Thymus (tissue), 14 donors: ENCODE measurements at places on chromosomes 5 and 9.
A peak's percentile ranks its signal among the peaks of the same experiment; 100 is the strongest.

DNA sequence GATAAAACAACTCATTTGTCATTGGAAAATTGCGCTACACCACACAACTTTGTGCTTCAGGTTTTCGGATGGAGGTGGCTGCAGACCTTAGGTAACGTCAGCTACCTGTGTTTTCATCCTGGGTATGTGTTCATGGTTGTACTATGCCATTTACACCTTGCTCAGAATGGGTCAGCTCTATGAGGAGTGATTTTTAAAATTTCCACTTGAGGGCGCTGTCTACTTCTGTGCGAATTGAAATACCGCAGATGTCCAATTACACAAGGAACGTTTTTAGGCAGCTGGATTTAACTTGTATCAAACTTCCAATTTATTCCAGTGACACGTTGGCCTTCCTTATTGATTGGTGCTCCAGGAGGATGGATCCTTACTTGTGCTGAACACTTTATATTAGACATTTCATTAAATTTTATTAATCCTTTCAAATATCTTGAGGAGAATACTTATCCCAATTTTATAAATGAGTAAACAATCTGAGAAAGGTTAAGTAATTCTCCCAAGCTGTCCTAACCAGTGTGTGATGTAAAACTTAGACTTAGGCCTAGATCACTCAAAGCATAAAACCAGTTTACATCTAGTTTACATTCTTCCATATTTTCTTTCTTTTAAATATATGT lies 23.4 kb downstream of the DMRTA1 start:
- no peak overlapping the region for H3K27ac ChIP-seq
- no peaks in the 10 kb centered on the region for H3K27me3 ChIP-seq
- H3K4me3 ChIP-seq: no peak overlapping the region
- no peaks in the 10 kb centered on the region for H3K4me1 ChIP-seq
- H3K36me3 ChIP-seq: no peaks in the 10 kb centered on the region
- no peak for DNase-seq

- H3K27me3 ChIP-seq: peaks cover 14% of the 10 kb centered on the region
- no peak for DNase-seq
- H3K27ac ChIP-seq: no peak overlapping the region
- H3K4me3 ChIP-seq: no peak overlapping the region
- peaks cover 7% of the 10 kb centered on the region for H3K4me1 ChIP-seq
Measured at GRCh38 chr5:136030252-136030651, 1.5 kb downstream of the TGFBI start.

- no peak overlapping the region for H3K4me3 ChIP-seq
- no peaks in the 10 kb centered on the region for H3K27me3 ChIP-seq
- no peaks in the 10 kb centered on the region for H3K36me3 ChIP-seq
- H3K4me1 ChIP-seq: no peaks in the 10 kb centered on the region
- H3K27ac ChIP-seq: no peak overlapping the region
Measured at GRCh38 chr5:120538644-120539043, 74.5 kb downstream of the PRR16 start.

- H3K27me3 ChIP-seq: no peaks in the 10 kb centered on the region
- H3K27ac ChIP-seq: no peak overlapping the region
- no peak overlapping the region for H3K4me3 ChIP-seq
- no peaks in the 10 kb centered on the region for H3K36me3 ChIP-seq
- peaks cover 8% of the 10 kb centered on the region for H3K4me1 ChIP-seq
Measured at GRCh38 chr5:160330212-160330611, 17.8 kb upstream of the CCNJL start.

DNA sequence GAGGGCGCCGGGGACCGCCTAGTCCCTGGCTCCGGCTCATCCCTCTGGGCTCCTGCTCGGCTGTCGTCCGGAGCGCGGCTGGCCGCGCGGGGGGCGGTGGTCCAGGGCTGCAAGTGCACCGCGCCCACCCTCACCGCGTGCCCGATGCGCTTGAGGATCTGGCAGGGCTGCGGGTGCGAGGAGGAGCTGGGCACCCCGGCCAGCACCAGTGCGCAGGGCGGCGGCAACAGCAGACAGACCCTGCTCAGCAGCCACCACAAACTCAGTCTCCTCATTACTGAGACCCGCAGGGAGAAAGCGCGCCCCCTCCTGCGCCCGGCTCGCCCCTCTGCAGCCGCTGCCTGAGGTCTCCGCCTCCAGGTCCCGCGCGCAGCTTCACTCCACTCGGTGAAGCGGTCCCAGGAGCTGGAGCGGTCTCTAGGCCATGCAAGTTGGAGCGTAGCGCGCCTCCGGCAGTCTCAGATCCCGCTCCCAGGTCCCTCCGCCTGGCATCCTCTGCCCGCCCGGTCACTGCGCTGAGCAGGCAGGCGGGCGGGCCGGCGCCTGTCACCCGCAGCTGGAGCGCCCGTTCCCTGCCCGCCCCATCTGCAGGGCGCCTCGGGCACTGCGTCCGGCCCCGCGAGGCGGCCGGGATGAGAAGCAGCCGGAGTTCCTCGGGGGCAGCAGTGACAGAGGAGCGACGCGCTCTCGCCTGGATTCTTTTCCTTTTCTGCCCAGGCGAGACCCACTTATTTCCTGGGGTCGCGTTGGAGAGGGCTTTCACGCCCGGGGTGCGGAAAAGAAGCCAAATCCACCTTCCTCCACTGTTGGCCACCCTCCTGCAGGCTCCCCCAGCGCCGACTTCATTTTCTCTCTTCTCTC lies 512 bp downstream of the GRIN3A start:
- H3K36me3 ChIP-seq: no peaks in the 10 kb centered on the region
- no peaks in the 10 kb centered on the region for H3K4me1 ChIP-seq
- no peak overlapping the region for H3K27ac ChIP-seq
- no peak for DNase-seq
- H3K4me3 ChIP-seq: peak overlapping the region; percentile 10
